Right atrium auricular region (tissue), 2 donors: ENCODE measurements at places on chromosomes 12 and 14. TPM values are rescaled to one million over a fixed set of nuclear protein-coding genes. Genes with fewer than 3 reads are reported as not detected.

The LMNTD1 gene
- 1.0 TPM for total RNA-seq

DNA sequence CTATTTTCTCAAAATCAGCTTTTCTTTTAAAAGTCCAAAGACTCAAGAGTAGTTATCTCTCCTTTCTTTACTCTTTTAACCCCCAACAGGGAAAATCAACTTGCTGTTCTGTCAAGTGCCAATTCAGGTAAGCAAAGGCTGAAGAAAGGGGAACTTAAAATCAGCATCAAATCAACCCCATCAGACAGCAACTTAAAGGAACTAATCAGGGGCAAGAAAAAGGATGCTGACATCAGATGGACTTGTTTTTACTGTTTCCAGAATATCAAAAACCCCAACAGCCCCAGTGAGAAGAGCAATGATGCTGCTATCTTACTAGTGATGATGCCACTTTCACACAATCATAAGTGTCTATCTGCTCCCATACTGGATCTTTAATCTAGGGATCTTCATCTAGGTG, 3.4 kb downstream of the BAZ2A start:
- no peaks in the 10 kb centered on the region for H3K4me1 ChIP-seq
- H3K27me3 ChIP-seq = no peaks in the 10 kb centered on the region
- H3K36me3 ChIP-seq = peaks cover 6% of the 10 kb centered on the region

DNA sequence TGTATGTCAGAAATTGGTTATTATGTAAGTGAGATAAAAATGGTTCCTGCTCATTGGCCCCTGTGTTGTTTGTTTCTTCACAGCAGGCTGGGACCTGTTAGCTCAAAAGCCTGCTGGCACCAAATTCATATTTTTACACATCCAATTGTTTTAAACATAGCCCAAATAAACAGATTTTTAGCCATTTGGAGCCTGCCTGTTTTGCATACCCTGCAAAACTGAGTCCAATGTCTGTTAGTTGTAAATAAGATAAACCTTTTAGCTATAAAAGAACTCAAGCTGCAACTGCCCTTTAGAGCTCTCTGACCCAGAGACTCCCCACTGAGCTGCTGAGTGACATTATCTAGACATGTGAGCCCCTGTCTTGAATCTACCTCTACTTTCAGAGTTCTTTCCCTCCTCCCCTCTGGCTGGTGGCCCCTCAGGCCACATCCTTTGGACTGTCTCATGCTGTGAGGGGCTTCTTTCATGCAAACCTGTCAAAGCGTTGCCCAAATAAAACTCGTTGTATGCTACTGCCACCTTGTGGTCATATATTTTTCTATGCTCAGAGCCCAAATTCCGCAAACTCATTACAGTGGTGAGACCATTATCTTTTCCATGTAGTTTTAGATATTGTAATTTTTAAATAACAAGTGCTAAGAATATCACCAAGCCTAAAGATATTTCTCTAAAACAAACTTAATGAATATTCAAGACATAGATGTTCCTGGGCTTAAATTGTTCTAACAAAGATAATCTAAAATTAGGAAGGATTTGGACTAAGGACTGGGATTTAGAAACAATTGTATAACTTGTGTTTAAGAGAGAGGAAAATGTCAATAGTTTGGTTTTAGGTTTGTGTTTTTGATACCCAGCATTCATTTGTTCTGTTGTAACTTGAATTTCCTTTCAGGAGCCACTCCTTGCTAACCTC, 337.9 kb downstream of the AACS start:
- no peaks in the 10 kb centered on the region for H3K36me3 ChIP-seq
- DNase-seq = no peak
- H3K4me1 ChIP-seq = no peaks in the 10 kb centered on the region

- H3K27me3 ChIP-seq = no peaks in the 10 kb centered on the region
- H3K4me3 ChIP-seq = no peak overlapping the region
- no peak overlapping the region for H3K27ac ChIP-seq
Measured at GRCh38 chr12:18979401-18980126, 150.0 kb upstream of the PLEKHA5 start.

DNA sequence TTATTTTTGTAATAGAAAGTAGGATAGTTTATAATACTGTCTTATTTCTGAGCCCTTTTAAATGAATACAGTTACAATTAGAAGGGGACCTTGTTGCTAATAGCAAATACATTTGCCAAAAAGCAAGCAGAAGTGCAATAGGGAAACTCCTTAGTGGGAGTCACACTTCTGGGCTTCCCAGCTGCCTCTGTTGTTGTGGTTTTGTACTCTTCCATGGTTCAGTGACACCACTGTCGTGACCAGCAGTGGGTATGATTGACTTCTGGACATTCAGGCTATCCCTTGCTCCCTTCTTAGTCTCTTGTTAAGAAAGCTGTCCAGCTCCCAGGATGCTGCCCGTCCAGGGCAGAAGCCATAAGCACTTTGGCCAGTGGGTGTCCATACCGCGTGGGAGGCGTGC, 22.6 kb downstream of the TCTN1 start:
- peaks cover 7% of the 10 kb centered on the region for H3K36me3 ChIP-seq
- H3K27me3 ChIP-seq = no peaks in the 10 kb centered on the region
- H3K27ac ChIP-seq = no peak overlapping the region

- no peak for DNase-seq
- H3K27me3 ChIP-seq = no peaks in the 10 kb centered on the region
- peaks cover 87% of the 10 kb centered on the region for H3K4me1 ChIP-seq
- no peak overlapping the region for H3K4me3 ChIP-seq
Measured at GRCh38 chr12:106107566-106107965, 31.2 kb downstream of the NUAK1 start.

GRCh38 chr12:104386461-104386860, 70.3 kb upstream of the CHST11 start:
- no peaks in the 10 kb centered on the region for H3K27me3 ChIP-seq
- no peak for DNase-seq
- H3K4me1 ChIP-seq = no peaks in the 10 kb centered on the region
- H3K4me3 ChIP-seq = no peak overlapping the region
- no peak overlapping the region for H3K27ac ChIP-seq
- H3K36me3 ChIP-seq = no peaks in the 10 kb centered on the region

DNA sequence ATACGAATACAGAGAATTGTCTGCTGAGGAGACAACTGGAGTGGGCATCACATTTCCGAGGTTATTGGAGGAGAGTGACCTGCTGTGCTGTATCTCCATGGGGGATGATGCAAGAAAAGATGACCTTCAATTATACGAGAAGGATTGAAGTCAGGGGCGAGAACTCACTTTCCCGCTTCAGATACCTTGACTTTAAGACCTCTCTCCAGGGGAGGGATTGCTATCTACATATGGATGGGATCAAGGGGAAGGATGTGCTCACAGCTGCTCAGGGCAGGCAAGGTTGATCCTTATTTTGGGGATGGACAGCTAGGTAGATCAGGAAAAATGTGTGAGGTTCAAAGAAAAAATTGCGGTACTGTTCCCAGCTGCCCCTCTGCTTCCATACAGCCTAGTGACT, 24.4 kb downstream of the NEUROD4 start:
- DNase-seq = no peak
- H3K27me3 ChIP-seq = no peaks in the 10 kb centered on the region
- H3K4me1 ChIP-seq = no peaks in the 10 kb centered on the region
- no peaks in the 10 kb centered on the region for H3K36me3 ChIP-seq
